ENCODE measurements at places on chromosomes 5 and 9. TPM values are rescaled to one million over a fixed set of nuclear protein-coding genes. Genes with fewer than 3 reads are reported as not detected.

STX17 gene
- total RNA-seq, result 29.5 TPM

ECSCR gene
- 9.4 TPM for total RNA-seq

APBB3 gene
- total RNA-seq, result 46.4 TPM

STPG3 gene
- total RNA-seq, result not detected

PCDHGA11 gene
- total RNA-seq, result 4.2 TPM

HEMGN gene
- 0.14 TPM for total RNA-seq

SPEF2 gene
- 11.5 TPM for total RNA-seq

CSF2 gene
- not detected for total RNA-seq

LMNB1 gene
- 9.4 TPM for total RNA-seq

SYNPO gene
- 123 TPM for total RNA-seq

SMIM33 gene
- total RNA-seq, result 0.17 TPM

BNC2 gene
- total RNA-seq, result 52.0 TPM

GALNT12 gene
- 28.6 TPM for total RNA-seq

MAT2B gene
- 65.3 TPM for total RNA-seq

THBS4 gene
- total RNA-seq, result 1.5 TPM

EQTN gene
- total RNA-seq, result 0.32 TPM

WDR38 gene
- total RNA-seq, result not detected

FCN1 gene
- 2.0 TPM for total RNA-seq

FAM78A gene
- total RNA-seq, result 7.5 TPM

TMEFF1 gene
- 0.63 TPM for total RNA-seq

BTNL3 gene
- total RNA-seq, result 0.09 TPM

FRRS1L gene
- 10.1 TPM for total RNA-seq

SLC6A19 gene
- 179 TPM for total RNA-seq

TAF1L gene
- 0.03 TPM for total RNA-seq

IFNE gene
- total RNA-seq, result 0.23 TPM

ADAMTS12 gene
- total RNA-seq, result 2.2 TPM

SPINK4 gene
- 2.5 TPM for total RNA-seq

PCAT7 gene
- total RNA-seq, result 0.17 TPM

CLK4 gene
- total RNA-seq, result 23.7 TPM

CLINT1 gene
- 166 TPM for total RNA-seq

SLC1A1 gene
- total RNA-seq, result 109 TPM

C1QTNF3 gene
- total RNA-seq, result 7.0 TPM

Data from mucosa of gallbladder (tissue), 1 donor.